ENCODE measurements at places on chromosomes 4 and X.

DNA sequence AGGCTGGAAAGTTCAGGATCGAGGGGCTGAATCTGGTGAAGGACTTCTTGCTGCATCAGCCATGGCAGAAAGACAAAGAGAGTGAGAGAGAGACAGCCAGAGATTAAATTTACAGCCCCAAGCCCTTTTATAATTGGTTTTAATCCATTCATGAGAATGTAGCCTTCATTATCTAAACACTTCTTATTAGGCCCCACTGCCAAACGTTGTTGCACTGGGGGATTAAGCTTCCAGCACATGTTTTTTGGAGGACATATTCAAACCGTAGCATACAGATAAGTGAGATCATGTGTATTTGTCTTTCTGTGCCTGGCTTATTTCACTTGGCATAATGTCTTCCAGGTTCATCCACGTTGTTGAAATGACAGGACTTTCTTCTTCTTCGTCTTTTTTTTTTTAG is 524.7 kb downstream of the SPRY1 start:
- DNase-seq: no peak

DNA sequence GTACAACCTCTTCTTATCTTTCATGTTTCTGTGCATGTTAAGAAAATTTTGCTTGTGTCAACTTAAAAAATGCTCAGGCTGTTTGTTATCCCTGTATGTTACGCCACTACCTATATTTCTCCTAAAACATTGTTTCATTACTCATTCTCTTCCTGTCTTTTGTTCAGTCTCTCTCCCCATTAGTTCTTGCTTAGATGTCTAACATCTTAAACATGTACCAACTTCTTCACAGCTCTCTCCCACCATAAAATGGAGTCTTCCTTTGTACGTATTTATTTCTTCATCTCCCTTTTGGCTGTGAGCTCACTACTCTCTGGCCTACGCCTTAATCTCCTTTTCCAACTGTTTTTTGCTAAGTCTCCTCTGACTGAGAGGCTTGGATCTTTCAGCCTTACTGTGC is 36.4 kb downstream of the PCDH7 start:
- no peak for DNase-seq

DNA sequence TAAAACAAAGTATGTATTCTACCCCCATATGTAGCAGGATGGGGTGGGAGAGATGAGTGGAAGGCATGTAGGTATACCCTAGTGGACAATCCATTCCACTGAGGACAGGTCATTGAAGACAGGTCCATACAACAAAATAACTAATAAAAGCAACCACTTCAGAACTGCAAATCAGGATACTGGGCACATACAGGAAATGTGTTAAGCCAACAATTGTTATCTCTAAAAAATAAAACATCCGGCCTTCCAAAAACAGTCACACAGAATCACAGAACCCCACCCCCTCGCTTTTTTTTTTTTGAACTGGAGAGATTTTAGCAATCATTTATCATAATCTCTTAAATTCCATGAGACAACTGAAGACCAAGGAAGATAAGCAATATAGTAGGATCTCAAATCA is 112.9 kb downstream of the FRYL start:
- no peak for DNase-seq

- no peak for DNase-seq
Measured at GRCh38 chr4:141410839-141411238, 190.1 kb downstream of the ZNF330 start.

DNA sequence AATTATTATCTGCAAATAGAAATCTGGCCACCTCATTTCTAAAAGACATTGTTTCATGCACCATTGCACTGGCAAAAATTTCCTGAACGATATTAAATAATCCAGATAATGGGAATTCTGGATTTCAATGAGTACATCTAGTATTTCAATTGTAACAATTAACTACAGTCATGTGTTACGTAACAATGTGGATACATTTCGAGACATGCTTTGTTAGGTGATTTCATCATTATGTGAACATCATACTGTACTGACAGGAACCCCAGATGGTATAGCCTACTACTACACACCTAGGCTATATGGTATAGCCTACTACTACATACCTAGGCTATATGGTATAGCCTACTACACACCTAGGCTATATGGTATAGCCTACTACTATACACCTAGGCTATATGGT is 14.8 kb downstream of the LAMTOR3 start:
- DNase-seq: no peak

- DNase-seq: no peak
Measured at GRCh38 chr4:24932515-24933225, 19.8 kb upstream of the CCDC149 start.

- no peak for DNase-seq
Measured at GRCh38 chrX:68462197-68462596, 28.9 kb upstream of the OPHN1 start.

DNA sequence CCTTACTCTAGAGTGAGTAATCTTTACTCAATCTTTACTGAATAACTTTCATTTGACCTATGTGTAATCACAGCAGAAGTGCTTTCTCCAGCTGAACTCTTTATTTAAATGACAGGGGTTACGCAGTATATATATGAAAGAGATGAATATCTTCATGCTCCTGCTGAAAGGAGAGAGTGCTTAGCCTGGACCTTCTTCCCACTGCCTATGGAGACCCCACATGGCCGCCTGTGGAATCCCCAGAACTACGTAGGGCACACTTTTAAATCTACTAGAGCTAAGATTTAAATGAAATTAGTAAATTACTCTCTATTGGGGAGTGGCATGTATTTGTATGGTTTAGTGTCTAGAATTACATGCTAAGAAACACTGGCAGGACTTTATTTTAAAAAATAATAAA is 391.2 kb downstream of the ANKRD50 start:
- DNase-seq: no peak

DNA sequence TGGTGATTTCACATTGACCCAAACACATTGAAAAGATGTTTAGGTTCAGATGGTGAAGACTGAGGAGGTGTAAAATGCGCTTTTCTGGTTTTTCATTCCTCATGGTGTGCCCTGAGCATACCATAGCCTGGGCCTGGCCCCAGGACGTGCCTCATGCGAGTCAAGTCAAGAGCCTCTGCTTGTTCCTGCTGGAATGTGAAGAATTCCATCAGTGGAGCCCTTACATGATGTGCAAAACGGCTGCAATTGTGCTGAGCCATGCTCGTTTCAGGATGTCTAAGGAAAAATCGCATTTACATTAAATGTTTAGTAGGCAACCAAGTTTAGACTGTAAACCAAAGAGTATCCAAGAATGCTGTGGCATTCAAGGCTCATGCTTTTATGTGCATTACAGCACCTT is 34.9 kb downstream of the GYG2 start:
- no peak for DNase-seq

GRCh38 chr4:20493761-20494353 is 206.4 kb upstream of the PACRGL start:
- DNase-seq: no peak

- no peak for DNase-seq
Measured at GRCh38 chr4:95178938-95179337, 369.8 kb downstream of the UNC5C start.

DNA sequence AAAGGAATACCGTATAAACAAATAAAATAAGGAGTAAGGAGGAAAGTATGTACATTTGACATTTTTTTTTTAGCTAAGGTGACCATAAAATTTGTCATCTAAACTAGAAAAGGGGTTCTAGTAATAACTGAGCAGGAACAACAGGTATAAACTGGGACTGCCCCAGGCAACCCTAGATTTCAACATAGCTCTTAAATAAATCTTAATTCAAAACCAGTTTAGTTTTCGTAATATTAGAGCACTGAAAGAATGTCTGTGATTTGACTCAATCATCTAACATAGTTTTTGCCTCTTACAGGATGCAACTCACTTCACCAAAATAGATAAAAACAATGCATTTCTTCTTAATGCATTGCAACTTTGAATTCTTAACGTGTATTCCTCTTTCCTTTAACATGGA is 257.7 kb downstream of the ADAMTS3 start:
- no peak for DNase-seq

- no peak for DNase-seq
Measured at GRCh38 chr4:22778547-22779163, 85.9 kb downstream of the GBA3 start.

DNA sequence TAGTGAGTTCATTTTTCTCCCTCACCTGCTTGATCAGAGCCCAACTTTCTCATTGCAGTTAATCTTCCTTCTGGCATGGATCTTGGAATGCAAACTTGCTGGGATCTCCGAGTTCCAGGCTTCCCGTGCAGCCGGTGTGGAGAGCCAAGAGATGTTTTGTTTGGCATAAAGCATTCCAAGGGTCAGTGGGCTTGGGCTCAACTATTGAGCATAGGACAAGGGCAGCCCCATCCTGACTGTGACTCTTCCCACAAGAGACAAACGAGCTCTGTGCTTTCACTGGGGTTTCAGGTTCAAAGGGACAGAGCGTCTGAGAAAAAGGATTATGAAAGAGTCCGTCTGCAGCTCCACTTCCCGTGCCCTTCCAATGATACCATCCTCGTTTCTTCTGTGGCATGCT is 10.5 kb downstream of the TLR7 start:
- DNase-seq: no peak

DNA sequence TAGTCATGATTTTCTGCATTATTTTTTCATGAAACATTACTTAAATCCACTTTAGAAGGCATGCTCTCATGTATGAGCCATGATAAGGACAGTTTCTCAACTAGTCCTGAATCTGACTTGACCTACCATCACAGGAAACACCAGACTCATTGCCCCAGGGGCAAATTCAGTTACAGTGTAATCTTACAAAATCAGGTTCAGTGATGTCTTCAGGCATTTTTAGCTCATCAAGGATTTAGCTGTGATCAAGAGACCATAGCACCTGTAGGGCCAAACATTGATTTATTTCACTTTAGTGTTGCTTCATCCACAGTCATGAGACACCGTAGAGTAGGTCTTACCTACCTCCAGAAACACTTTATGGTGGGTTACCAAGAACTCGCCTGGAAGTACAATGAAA is 3.1 kb upstream of the TASL start:
- DNase-seq: no peak

DNA sequence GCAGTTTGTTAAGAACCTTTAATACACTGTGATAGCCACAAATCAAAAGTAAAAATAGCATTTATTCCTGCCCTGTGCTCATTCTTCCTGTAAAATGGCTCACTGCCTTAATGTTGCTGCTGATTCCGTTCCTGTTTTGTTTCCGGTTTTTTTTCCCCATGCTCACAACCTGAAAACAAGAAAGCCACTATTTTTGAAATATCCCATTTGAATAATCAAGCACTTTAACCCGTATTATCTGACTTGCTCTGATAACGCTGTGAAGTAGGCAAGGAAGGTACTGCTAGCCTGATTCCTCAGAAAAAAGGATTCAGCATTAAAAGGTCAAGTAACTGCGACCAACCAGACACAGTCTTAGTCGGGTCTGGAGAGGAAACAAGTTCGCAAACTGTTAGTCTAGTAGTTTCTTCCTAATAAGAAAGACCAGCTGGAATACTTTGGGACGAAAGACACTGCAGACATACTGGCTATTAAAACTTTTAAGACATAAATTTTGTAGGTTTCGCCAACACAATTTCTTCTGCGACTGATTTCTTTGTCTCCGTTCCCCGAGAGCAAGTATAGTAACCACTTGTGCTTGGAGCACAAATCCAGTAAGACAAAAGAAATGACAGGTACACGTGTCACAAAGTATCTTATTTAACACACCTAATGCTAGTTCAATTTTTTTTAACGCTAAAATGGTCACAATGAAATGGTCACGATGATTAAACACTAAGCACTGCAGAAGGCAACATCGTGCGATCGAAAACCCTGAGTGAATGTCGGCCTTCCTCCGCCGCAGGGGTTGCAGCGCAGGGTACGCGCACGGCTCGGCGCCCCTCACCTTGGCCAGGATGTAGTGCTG is 802 bp downstream of the COX18 start:
- no peak for DNase-seq

DNA sequence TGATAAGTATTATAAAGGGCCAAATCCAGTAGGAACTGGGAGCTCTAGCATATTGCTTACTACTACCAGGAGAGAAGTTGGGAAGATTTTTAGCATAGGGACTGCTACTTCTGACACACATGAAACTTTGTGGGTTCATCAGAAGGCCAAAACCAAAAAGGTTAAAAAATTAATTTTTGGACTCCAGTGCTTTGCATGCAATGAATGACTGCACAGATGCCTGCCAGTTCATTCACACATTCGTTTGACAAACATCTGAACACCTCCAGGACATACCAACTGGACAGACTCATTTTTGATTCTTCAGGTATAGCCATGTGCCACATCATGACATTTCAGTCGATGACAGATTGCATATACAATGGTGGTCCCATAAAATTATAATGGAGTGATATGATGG is 79.8 kb downstream of the MID1IP1 start:
- DNase-seq: no peak

GRCh38 chrX:153439977-153440376 is 5.9 kb downstream of the TREX2 start:
- no peak for DNase-seq

GRCh38 chr4:141079393-141079930 is 53.8 kb downstream of the RNF150 start:
- no peak for DNase-seq

- DNase-seq: no peak
Measured at GRCh38 chr4:145784036-145784435, 104.1 kb downstream of the C4orf51 start.

DNA sequence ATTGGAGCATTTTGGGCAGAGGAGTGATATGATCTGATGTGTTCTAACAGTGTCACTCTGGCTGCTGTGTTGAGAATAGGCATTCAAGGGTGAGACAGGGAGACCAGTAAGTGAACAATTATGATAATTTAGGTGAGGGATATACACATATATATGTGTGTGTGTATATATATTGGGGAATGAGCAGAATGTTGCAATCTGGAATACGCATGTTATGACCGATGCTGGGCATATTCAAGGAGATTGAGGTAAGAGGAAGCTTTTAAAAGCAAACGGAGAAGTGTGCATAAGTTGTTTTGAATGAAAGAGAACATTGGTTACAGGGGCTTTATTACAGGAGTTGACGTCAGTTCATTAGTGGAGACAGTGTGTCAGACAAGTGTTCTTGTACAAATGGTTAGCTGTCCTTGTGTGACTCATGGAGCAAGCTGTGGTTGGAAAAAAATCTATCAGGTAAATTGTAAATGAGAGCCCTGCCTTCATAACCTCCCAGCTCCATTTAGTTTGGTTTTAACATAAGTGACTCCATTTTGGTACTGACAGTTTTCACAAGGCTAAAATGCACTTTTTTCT is 442.5 kb upstream of the LCORL start:
- DNase-seq: no peak

GRCh38 chr4:23061431-23061830 is 368.7 kb downstream of the GBA3 start:
- DNase-seq: no peak

- no peak for DNase-seq
Measured at GRCh38 chrX:139826065-139827044, 106.5 kb downstream of the ATP11C start.

DNA sequence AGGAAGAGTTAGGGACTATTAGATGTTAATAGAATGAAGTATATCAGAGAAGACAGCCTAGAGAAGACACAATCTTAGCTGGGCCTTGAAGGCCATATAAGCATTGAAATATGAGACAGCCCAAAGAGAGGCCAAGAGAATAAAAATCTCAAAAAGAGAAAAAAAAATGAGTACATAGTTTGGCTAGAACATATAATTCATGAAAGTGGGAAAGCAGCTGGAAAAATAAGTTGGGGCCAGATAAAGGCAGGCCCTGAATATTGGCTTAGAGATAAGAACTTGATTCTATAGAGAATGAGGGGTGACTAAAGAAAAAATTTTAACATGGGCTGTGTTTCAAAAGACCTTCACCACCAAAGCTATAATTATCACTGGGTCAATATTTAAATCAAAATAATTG is 7.4 kb upstream of the UTP3 start:
- DNase-seq: no peak

Measured in activated effector memory CD4-positive, alpha-beta T cell treated with Interleukin-2 at 50 U/mL for 16 hours (primary cell).